ENCODE measurements at places on chromosomes 16 and 17. TPM values are rescaled to one million over a fixed set of nuclear protein-coding genes. Genes with fewer than 3 reads are reported as not detected.

IGSF6 gene
- not detected for total RNA-seq

ITGAD gene
- total RNA-seq = not detected

SLC35G6 gene
- total RNA-seq = not detected

GAN gene
- 6.6 TPM for total RNA-seq

FOXL1 gene
- total RNA-seq = 4.1 TPM

CCL22 gene
- total RNA-seq = not detected

GFAP gene
- not detected for total RNA-seq

TP53TG3C gene
- total RNA-seq = not detected

DPEP1 gene
- total RNA-seq = not detected

CCL1 gene
- total RNA-seq = not detected

SOX8 gene
- not detected for total RNA-seq

NLE1 gene
- total RNA-seq = 13.3 TPM

DNA sequence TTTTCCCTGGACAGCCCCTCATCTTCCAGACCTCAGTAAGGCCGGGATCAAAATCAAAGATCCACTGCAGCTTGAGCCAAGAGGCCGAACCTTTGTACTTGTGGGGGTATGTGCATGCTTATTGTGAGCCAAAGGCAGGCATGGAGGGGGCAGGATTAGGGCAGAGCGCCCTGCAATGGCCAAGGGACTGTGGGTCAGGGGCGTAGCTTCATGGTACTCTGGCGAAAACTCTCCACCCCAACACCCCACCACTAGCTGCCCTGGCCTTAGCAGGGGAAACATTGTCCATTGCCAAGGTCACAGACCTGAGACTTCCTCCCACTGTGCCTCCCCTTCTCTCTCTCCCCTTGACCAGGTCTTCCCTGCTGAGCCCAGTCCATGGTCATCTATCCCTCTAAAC, 90.1 kb downstream of the TMEM132E start:
- DNase-seq = no peak

GRCh38 chr16:11992586-11993524, 16.3 kb downstream of the SNX29 start:
- DNase-seq = no peak

DNA sequence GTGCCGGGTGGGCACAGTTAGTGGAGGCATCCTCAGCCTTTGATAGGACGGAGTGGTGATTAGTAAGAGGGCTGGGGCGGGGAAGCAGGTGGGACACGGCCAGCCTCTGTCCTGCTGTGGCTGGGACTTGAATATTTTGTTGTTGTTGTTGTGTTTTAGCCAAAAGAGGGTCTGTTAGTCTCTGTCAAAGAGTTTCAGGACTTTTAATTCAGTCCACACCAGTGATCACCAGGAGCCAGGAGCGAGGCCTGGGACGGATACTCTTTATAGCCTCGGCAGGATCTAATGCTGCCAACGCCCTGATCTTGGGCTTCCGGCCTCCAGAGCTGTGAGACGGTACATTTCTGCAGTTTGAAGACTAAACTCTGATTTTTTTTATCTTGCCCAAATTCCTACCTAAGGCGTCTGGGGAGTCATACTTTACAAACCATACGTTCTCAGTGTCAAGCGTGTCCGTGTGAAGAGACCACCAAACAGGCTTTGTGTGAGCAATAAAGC, 2.9 kb upstream of the RNF213 start:
- no peak for DNase-seq

GRCh38 chr16:77786186-77786847, 2.0 kb upstream of the VAT1L start:
- no peak for DNase-seq

DNA sequence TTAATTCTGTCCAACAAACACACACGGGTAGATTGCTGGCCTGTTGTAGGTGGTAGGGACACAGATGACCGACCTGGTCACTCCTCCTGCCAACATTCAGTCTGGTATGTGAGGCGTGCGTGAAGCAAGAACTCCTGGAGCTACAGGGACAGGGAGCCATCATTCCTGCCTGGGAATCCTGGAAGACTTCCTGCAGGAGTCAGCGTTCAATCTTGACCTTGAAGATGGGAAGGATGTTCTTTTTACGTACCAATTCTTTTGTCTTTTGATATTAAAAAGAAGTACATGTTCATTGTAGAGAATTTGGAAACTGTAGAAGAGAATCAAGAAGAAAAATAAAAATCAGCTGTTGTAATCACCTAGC, 3.5 kb upstream of the ADGRG3 start:
- DNase-seq = no peak

DNA sequence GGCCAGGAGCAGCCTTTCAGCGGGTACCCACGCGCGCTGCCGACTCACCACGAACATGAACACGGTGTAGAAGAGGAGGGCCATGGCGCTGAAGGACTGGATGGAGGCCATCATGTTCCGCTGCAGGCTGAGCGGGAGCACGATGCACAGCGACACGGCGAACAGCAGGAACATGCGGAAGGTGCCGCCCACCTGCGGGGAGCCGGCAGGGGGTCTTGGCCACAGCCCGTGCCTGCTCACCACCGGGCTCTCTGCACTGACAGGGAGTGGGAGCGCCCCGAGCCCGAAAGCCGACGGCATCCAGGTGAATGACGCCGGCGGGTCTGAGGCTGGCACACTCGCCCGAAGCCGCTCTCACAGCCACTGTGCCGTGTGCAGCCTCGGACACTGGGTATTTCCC, 13.0 kb downstream of the SLC38A10 start:
- no peak for DNase-seq

- DNase-seq = no peak
These were observed 5.4 kb upstream of the GAA start for GRCh38 chr17:80095844-80096475.

GRCh38 chr16:85913141-85913601, 14.2 kb downstream of the IRF8 start:
- no peak for DNase-seq
